ENCODE measurements at places on chromosomes 4 and X. TPM values are rescaled to one million over a fixed set of nuclear protein-coding genes. Genes with fewer than 3 reads are reported as not detected.

DNA sequence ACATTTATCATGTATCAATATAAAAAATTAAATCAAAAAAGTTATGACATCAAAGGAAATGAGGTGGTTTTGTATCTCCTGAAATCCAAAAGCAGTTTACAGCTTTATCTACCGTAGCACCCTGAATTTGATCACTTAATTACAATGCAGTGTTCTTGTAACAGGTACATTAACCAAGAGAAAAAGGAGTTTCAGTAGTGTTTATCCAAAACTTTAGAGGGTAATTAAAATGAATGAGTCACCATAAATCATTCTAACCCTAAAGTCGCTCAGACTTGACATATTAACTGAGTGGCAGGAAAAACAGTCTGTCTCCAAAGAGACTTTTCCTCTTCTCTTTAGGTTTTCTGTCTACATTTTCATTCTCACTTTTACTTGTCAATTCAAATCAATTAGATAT is 907.6 kb upstream of the EPHA5 start:
- no peak for DNase-seq

DNA sequence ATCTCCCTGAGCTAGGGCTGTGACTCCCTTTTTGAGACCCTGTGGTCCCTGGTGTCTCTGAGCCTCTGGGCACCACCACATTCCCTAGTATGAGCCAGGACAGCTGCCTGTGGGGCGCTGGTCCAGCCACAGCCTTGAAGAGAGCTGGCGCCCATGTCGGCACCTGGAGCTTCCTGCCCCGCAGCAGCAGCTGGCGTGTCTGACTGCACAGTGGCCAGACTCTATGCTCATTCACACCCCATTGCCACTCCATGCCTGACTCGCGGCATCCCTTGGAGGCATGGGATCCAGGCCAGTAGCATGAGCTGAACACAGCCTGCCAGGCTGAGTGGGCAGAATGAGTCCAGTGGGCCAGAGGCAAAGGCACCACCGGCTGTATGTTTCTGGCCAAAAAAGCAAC is 8.3 kb upstream of the SPP1 start:
- no peak for DNase-seq

GRCh38 chr4:3677748-3678070 is 88.5 kb upstream of the ADRA2C start:
- DNase-seq: peak; percentile 47

- DNase-seq: no peak
These were observed 16.3 kb upstream of the FHDC1 start for GRCh38 chr4:152919826-152920225.

- DNase-seq: no peak
These were observed 77.9 kb upstream of the AMELX start for GRCh38 chrX:11215191-11215921.

DNA sequence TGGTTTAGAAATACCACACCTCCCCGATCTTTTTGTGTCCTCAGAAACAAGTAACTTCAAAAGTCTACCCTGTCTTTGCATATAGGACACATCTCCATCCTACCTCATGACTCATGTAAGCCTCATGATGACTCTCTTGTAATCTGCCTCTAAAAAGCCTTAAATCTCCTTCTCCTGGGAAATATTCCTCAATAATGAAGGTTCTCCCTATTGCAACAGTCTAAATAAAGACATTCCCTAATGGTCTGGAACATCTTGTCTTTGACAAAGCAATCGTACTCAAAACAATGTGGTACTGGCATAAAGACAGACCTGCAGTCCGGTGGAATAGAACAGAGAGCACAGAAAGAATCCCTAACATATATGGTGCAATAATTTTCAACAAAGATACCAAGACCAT is 257.7 kb downstream of the OPHN1 start:
- DNase-seq: no peak

The ZNF141 gene
- 14.7 TPM for total RNA-seq

The RADX gene
- 34.0 TPM for total RNA-seq

The CCDC158 gene
- total RNA-seq: not detected

GRCh38 chr4:26509681-26510333 is 19.5 kb upstream of the CCKAR start:
- no peak for DNase-seq

GRCh38 chrX:11535156-11535919 is 130.4 kb downstream of the ARHGAP6 start:
- no peak for DNase-seq
